ENCODE measurements at places on chromosomes 4 and X.

DNA sequence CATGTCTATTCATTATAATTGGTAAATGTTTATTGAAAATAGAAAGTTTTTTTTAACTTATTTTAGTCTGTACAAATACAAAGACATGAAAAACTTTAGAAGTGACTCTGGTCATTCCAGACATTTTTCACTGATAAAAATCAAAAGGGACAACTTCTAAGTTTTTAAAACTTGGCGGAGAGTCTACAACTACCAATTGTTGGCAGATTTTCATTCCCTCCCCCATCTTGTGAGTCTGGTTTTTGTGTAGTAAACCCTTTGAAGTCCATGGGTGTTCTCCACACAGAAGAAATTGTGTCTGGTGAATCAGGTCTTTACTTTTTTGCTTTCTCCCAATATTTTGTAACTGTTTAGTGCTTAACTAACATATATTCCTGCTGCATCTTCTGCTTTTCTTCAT is 336.5 kb downstream of the PDGFC start:
- DNase-seq: no peak

DNA sequence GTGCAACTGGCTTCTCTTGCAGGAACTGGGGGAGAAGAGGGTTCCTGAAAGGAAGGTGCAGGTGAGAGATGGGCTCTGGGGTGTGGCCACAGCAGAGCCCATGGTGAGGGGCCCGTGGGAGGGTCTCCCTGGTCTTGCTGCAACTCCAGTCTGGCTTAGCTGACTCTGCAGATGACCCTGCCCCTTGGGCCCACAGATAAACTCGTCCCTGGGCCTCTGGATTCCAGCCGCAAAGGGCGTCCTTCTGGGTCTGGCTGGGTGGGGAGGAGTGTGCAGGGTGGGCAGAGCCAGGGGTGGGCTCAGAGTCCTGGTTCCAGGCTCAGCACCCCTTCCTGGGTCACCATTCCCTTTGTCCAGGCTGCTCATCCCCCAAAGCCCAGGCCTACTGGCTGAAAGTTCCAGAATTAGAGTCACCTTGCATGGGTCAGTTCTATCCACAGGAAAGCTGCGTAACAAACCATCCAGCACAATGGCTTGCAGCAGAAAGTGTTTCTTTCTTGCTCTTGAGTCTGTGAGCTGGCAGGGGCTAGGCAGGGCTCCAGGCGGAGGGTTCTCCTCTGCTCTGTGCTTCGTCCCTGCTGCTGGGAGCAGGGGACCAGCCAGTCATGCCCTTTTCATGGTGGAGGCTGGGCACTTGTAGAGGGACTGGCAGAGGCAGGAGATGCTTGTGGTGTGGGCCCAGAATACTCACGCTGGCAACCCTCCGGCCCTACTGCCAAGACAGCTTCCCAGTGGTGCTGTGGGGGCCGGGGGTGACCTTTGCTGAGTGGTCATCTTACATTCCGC is 43.5 kb upstream of the ADRA2C start:
- no peak for DNase-seq

GRCh38 chrX:68190799-68191198 is 242.5 kb downstream of the OPHN1 start:
- DNase-seq: no peak

DNA sequence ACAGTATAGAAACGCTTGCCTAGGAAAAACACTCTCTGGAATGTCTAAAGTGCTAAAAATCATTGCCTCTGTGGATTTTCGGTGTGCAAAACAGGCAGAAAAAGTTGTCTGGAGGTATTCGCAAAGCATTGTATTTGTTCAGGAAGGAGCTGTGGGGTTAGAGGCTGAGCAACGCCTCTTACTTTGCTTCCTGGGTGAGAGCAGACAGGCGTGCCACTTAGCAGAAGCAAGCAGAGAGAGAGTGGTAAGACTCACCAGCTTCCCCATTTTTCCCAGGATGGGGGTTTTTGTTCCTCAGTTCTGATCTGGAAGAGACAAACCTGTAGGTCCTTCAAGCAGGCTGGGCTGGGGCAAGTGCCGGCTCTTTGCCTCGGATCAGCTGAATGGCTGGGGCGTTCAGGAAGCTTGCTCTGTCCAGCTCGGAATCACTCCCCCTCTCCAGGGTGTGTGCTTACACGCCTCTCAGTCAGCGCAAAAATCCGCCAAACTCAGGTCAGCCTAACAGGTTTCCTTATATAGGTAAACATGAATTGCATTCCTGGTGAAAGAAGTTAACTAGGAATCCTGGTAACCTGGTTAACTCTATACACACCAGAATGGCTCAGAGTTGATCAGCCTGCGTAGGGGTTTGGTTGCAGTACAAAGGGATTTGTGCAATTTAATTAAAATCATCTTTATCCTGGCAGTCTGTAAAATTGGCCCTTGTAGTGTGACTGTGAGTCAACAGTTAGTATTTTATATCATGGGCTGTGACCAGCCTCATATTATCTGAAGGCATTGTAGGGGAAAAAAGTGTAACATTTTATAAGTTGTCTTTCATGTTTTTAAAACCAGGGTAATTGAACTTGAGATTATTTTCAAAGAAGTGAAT is 213.1 kb upstream of the MID1 start:
- DNase-seq: no peak

DNA sequence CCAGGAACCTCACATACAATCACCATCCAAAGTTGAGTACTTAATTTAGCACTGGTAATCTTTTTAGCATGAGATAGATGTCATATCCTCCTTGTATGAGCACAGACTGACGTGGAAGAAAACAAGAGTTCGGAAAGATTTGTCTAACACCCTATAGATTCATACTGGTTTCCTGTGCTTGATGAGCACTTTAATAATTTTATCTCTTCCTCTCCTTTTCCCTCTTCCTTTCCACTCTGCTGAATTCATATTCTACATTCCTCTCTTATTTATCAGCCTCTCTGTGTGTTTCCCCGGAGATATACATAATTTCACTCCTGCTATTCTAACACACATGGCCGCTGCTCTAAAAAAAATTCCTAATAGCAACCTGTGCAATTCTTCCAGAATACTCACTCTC is 273.9 kb downstream of the AFF2 start:
- DNase-seq: no peak

- DNase-seq: no peak
Observed at GRCh38 chr4:24984602-24985532, 45.9 kb downstream of the LGI2 start.

- no peak for DNase-seq
Observed at GRCh38 chr4:76704133-76704881, 193.6 kb downstream of the SOWAHB start.

DNA sequence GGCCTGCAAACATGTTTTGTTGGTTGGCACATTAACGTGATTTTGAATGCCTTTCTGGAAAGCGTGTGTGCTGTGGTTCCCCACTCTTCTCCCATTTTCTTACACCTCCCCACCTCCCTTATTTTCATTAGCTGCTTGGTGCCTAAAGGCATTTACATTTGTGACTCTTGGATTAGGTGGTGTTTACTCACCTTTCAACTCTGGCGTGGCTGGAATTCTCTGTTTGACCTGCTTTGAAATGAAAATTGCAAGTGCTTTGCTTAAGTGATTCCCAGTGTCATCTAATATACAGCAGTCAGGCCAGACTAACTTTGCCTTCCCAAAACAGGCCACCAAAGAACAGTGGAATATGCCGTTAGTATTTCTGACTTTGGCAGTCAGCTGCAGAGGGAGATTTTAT is 80.5 kb downstream of the NHSL2 start:
- no peak for DNase-seq

DNA sequence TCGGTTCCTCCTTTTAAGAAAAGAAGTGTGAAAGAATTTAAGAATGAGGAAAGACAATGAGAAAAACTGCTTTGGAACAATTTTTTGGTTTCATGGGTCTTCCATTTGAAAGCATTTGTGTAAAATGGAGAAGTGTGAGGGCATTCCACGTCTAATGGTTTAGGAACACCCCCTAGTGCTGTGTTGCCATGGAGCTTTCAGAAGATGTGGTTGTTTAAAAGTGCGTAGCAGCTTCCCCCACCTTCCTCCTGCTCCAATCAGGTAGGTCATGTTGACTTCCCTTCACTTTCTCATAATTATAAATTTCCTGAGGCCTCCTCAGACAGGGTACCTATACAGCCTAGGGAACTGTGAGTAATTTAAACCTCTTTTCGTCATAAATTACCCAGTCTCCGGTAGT is 50.0 kb downstream of the UGT2B10 start:
- no peak for DNase-seq

DNA sequence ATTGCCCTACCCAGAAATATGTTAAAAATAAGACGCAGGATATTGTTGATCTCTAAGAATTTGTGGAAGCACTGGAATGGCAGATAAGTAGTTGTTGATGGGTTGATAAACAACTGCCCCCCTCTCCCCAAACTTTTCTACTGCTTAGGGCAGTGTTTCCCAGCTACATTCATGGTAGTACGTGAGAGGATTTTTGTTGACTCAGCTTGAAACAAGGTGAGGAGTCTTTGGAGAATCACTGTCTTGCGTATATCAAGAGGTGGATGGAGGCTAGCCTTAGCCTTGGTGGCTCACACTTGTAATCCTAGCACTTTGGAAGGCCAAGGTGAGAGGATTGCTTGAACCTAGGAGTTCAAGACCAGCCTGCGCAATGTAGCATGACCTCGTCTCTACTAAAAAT is 5.7 kb downstream of the ENOPH1 start:
- DNase-seq: no peak

DNA sequence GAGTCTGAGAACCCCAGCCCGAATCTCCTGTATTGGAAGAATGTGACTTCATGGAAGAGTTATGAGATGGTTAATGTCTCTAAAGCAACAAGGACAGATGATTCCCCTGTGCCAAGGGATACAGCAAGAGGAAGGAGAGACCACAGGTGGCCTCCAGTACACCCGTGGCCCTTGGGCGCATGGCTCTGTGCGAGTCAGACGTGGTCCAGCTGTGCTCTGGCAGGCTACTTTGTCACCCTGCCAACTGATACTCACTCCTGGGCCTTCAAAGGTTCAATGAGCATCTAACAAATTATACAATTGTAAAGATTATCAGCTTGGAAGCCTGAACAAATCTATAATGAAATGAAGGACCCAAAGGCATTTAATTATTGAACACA is 71.7 kb downstream of the NYX start:
- no peak for DNase-seq

- DNase-seq: no peak
Observed at GRCh38 chr4:26478330-26478729, 12.0 kb downstream of the CCKAR start.

DNA sequence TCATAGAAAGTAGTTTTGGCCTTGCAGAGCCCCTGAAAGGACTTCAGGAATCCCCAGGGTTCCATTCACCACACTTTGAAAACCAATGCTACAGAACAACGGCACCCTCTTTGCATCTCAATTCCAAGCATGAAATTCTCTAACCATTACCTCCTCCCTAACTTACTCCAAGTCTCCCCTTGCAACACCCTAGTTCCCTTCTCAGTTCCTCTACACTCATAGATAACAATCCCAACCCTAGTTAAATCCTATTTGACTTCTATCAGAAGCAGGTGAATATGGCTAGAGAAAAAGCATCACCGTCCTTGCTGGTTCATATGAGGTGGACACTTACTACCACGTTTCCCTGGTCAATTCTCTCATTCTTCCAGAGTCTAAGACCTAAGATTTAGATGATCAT is 2.4 kb downstream of the RCHY1 start:
- no peak for DNase-seq

DNA sequence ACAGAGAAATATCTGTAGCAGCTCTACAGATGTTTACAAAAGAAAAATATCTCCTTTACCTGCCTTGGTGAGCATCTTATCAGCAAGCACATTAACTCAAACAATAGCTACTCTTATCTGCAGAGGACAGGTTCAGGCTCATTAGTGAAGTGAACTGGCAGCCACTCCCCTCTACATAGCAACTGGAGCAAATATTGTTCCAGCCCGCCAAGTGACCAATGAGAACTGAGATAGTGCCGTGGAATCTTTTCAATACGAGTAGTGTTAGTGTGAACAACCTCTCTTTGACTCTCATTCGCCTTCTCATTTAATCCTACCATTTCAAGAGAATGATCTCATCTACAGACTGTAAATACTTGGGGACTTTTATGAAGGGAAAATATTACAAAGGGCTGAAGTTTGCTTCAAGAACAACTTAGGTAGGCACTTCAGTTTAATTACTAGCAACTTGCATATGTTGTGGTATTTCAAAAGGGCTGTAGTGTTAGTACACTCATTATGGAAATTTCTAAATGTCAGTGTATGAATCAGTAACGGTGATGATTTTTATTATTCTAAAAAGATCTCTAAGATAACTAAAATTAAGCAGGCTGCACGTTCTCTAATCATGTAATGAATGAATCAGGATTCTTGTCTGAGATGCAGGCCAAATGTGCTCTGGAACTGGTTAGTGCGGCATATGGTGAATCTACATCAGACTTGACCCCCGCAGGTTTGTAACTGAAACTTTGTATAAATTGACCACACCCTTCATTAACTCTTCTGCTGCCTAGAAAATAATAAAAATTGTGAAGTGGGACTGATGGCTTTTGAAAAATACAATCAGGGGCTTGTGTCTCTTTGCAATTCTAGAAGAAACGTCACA is 72.4 kb downstream of the PALLD start:
- no peak for DNase-seq

- DNase-seq: no peak
Observed at GRCh38 chr4:73080789-73081188, 11.3 kb upstream of the COX18 start.

GRCh38 chr4:94508296-94508695 is 56.6 kb downstream of the PDLIM5 start:
- no peak for DNase-seq

- DNase-seq: no peak
Observed at GRCh38 chr4:138540056-138540800, 298.1 kb upstream of the SLC7A11 start.

DNA sequence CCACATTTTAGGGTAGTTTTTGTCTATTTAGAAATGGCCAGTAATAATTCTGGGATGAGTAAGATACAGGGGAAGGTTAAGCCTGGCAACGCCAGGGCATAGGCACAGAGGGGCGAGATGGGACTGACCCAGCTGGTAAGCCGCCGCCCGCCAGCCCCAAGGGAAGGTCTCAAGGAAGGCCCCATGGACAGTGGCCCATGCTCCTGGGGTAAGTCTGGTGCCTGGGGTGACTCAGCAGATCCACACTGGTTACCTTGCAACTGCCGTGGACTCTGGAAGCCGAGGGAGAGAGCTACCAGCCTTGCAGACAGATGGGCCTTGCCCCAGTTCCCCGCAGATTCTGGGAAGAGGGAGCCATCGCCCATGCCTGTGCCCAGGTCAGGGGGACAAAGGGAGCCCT is 179.4 kb downstream of the AFAP1 start:
- no peak for DNase-seq

- no peak for DNase-seq
Observed at GRCh38 chrX:140507982-140508305, 3.1 kb upstream of the SOX3 start.

GRCh38 chr4:168220893-168221292 is 97.7 kb downstream of the DDX60 start:
- no peak for DNase-seq

DNA sequence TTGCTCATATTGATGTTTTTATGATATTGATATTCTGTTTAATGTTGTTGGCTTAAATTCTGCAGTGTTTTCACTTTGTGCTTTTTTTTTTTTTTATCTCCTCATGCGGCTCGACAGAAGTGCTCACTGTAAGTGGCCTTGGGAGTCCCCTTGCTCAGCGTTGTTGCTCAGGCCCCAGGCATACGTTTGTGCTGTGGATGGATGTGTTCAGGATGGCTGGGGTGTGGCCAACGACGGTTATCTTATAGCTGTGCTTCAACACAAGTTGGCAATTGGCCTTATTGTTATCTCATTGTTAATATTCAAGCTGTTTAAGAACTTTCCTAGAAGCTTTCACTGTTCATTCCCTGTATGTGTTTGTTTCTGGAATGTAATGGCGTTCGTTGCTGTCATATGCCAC is 36.4 kb upstream of the CLCN4 start:
- DNase-seq: no peak

- no peak for DNase-seq
Observed at GRCh38 chr4:89468602-89469001, 161.0 kb upstream of the GPRIN3 start.

Measured in CD4-positive, alpha-beta T cell treated with Interleukin-15 for 1 hour (primary cell).